Naive B cell (primary cell): ENCODE measurements at places on chromosomes 12 and 14. TPM values are rescaled to one million over a fixed set of nuclear protein-coding genes. Genes with fewer than 3 reads are reported as not detected.

CCDC175 gene
- polyA plus RNA-seq = not detected

COQ5 gene
- 42.0 TPM for polyA plus RNA-seq

NRXN3 gene
- polyA plus RNA-seq = not detected

DNA sequence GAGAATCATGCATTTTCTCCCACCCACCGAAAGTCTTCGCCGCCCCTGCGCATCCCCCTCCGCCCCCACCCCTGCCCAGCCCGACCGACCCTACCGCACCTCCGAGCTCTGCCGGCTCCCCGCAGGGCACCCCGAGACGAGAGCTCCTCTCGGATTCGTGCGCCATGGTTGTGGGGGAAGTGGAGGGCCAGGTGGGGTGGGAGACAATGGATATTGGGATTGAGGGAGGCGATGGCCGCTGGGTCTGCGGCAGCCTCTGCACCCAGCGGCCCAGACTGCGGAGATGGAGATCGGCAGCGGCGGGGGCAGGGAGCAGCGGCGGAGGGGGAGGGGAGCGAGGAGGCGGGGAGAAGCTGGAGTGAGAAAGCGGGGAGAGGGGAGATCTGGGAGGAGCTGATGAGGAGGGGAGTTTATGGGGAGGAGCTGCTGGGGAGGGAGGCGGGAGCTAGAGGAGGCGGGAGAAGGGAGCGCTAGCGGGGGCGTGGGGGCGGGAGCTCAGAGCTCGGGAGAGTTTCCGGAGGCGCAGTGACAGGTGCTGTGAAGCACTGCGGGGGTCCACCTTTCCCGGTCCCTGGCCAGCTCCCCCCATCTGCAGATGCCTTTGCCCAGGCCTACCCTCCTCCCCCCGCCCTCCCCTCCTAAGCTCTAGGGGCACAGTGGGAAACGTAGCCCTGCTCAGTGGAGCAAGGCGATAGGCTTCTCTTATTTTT lies at the start of gene SALL2:
Gene SALL2 (minus strand): TSS at position 385 of the 710 bp plus-strand sequence. CDS start 219 bp downstream, at position 166.
- peak; percentile 13 for DNase-seq

- no peak for DNase-seq
Measured at GRCh38 chr12:19836056-19836455, 396.8 kb downstream of the AEBP2 start.
